Activated effector memory CD4-positive, alpha-beta T cell treated with anti-CD3 and anti-CD28 coated beads, Interleukin-2, amount 50 U/mL, for 16 hours (primary cell): ENCODE measurements at places on chromosomes 3 and 15.

DNA sequence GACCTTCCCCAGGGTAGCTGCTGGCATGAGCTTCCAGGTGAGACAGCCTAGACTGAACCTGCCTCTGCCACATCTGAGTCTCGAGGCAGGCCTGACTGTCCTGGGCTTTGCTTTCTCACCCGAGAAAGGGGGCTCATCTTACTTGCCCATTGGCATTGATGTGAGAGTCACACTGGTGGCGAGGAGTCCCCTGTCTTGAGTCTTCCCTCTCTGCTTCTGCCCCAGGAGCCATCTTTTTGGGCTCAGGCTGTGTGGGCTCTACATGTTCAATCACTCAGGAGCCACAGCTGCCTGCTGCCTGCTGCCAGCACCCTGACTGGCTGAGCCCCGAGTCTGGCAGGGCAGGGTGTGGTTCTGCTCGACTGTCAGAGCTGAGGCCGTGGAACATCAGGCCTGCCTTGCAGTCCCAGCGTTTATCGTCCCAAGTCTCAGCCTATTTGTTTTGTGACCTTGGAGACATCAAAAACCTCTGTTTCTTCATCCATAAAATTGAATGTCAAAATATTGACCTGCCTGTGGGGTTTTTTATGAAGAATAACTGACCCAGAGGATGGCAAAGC is 132.5 kb downstream of the DNAJB8 start:
- peak; percentile 28 for DNase-seq

DNA sequence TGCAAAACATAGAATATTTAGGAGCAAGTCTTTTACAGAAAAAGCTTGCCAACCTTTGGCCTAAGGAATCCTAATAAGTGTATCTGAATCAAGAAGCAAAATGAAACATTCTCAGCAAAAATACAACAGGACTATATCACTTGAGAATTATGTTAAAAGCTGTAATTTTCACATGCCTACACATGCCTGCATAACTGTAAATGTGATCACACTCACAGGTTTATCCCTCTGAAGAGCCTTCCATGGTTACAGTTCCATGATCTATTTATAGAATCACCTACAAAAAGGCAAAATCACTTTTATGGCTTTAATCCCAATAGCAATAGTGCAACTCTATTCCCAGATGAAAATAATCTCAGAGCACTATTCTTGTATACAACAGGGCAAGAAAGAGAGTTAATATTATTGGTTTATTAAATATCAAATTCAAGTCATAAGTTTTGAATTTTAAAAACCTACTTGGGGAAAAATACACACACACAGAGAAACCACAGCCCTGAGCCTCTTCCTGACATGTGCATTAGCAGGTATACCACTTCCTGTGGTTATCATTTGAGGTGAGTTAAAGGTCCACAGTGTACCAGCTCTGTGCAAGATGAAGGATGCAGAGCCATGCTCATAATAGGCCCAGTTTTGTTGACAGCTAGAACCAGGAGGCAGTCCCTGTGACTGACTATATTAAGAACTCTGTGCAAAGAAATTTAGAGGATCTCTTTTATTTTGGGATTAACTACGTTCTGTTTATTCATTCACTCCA is 252.5 kb upstream of the TGFBR2 start:
- peak; percentile 73 for DNase-seq

GRCh38 chr15:41483115-41483514 is 10.6 kb upstream of the ITPKA start:
- DNase-seq = peak; percentile 73

- no peak for DNase-seq
These were observed 107.3 kb upstream of the ANKRD28 start for GRCh38 chr3:15905041-15905440.

GRCh38 chr3:182384221-182384620 is 409.1 kb upstream of the ATP11B start:
- no peak for DNase-seq

GRCh38 chr15:47582233-47582632 is 135.1 kb upstream of the SEMA6D start:
- no peak for DNase-seq

DNA sequence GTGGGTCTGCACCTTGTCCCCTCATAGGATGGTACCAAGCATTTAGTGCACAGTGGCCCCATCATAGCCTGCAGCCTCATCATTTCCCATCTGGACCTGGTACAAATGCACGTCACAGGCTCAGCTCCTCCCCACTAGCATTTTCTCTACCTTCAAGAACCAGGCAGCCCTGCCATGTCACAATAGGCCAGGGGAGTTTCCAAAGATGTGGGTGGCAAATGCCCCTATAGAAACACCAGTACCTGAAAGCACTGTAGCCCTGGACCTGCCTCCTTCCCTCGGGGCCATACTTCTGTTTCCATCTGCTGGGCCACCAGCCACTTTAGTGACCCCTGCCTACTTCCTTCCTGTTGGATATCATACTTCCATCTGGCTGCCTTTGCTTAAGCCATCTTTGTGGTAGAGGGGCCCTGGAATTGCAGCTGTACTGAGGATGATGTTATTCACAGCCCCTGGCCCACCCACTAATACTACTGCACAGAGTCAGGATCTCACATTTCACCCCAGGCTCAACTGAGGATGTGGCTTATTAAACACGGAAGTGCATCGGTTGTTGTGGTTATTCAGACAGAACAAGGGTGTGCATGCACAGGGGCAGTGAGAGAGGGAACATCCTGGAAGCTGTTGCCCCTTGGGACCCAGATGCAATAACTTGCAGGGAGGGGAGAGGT is 3.8 kb downstream of the TCTA start:
- peak; percentile 89 for DNase-seq
